Dermis microvascular lymphatic vessel endothelial cell (primary cell): ENCODE measurements at places on chromosomes 5 and 9.

DNA sequence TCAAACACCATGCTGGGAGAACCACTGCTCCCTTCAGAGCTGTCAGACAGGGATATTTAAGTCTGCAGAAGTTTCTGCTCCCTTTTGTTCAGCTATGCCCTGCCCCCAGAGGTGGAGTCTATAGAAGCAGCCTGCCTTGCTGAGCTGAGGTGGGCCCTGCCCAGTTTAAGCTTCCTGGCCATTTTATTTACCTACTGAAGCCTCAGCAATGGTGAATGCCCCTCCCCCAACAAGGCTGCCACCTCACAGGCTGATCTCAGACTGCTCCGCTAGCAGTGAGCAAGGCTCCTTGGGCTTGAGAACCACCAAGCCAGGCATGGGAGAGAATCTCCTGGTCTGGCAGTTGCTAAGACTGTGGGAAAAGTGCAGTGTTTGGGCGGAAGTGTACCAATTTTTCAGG lies 205.5 kb upstream of the PTGER4 start:
- DNase-seq: no peak

- DNase-seq: no peak
Observed at GRCh38 chr9:131692612-131693562, 47.0 kb downstream of the RAPGEF1 start.

DNA sequence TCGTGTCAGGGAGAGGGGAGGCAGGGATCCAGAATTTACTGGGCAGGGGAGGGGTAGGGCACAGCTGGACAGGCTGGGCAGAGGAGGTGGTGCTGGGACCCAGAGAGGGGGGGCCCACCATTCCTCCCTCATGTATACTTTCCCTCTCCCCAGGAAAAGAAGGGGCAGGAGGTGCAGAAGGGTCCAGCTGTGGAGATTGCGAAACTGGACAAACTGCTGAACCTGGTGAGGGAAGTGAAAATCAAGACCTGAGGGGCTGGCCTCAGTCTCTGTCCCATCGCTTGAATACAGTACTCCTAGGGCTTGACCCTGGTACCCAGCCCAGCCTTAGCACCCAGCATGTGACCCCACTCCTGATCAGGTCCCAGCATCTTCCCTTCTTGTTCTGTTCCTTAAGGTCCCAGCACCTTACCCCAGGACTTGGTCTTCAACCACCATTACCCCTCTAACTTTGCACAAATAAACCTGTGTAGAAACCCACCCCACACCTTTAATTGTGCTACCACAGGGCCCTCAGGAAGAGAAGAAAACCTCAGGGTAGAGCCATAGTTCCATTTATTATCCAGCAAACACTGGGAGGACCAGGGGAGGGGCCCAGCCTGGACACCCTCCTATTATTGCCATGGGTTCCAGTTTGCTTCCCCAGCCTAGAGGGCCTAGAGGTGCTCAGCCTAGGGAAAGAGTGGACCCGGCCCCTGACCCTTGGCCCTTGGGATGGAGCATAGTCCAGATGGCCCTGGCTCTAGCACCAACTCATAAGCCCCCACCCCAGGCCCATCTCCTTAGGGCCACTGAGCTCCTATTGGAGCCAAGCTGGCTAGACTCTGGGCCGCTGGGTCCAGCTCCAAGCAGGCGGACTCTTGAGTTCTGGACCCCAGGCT lies 2.0 kb downstream of the ENHO start:
- no peak for DNase-seq

- no peak for DNase-seq
Observed at GRCh38 chr5:29085142-29085541, 2046.8 kb upstream of the CDH9 start.

GRCh38 chr9:110555551-110556331 lies 23.8 kb downstream of the SVEP1 start:
- DNase-seq: peak; percentile 63

- DNase-seq: no peak
Observed at GRCh38 chr5:23411994-23412393, 95.4 kb upstream of the PRDM9 start.

DNA sequence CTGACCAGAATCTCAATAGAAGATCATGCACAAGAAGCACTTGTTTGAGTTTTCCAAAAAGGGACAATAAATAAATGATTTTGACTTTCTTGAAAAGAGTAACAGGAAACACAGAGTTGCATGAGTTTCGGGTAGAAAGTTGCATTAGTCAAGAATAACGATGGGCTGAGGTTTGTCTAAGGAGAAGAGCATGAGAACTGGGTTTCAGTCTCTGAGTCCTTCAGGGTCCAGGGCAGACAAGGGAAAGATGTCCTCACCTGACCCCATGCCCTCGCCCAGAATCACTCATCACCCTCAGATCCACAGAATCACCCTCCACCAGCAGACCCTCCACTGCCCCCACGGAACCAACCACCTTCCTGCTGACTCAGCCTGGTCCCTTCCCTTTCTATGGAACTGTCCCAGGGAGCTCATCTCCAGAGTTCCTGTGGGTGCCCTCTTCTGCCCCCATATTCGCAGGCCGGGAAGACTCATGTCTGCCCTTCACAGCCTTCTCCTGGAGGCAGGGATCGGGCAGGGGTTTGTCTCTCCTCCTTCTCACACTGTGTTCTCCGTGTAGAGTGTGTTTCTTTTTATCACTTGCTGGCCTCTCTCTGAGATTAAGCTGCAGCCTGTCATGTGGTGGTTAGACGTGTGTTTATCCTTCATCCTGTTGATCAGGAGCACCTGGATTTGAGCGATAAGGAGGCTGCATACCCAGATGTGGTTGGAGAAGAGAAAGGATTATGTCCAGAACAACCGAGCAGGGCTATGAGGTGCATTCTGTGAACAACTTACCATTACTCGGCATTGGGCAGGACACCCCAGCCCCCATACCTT lies 442.6 kb downstream of the MAT2B start:
- no peak for DNase-seq

DNA sequence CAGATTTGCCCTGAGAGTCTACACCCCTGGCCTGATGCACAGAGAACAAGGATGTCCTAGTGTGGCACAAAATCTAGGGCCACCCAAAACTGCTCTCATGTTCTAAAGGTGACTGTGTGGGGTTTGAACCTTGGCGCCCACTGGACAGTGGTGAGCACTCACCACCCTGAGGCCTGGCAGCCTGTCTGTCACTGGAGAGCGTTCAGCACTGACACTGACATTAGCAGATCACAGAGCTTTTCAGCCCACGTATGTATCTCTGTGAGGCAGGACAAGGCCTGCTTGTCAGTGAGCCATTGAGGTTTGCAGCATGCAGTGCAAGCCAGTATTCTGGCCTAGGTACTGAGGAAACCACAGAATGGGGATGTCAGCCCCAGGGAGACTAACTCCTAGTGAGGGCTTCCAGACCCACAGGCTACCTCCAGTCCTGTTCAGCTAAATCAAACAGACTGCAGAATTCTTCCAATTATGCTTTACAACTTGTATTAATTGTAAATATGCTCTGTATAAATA lies 38.9 kb upstream of the SLC2A8 start:
- DNase-seq: no peak

DNA sequence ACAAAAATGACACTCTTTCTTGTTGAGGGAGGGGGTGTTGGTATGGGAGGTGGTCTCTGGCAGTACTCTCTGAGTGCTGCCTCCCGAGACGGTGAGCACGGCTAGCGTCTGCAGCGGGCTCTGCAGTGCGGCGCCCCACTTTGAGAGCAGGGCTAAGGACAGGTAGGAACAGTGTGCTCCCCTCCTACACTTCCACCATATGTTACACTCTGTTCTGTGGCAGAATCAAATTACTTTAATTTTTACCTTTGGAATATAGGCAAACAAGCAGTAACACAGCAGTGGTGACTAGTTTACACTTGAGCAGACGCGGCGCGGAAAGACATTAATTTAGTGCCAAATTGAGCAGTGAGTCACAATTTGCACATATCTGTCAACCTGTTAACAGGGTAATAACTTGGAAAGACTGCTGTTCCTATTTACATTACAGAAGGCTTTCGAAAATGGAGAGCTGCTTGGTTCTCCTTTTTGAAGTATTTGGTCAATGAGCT lies 136.3 kb downstream of the MED27 start:
- DNase-seq: no peak

- no peak for DNase-seq
Observed at GRCh38 chr9:112541685-112542084, 55.1 kb downstream of the KIAA1958 start.

- DNase-seq: no peak
Observed at GRCh38 chr9:76591256-76591950, 132.4 kb downstream of the GCNT1 start.

DNA sequence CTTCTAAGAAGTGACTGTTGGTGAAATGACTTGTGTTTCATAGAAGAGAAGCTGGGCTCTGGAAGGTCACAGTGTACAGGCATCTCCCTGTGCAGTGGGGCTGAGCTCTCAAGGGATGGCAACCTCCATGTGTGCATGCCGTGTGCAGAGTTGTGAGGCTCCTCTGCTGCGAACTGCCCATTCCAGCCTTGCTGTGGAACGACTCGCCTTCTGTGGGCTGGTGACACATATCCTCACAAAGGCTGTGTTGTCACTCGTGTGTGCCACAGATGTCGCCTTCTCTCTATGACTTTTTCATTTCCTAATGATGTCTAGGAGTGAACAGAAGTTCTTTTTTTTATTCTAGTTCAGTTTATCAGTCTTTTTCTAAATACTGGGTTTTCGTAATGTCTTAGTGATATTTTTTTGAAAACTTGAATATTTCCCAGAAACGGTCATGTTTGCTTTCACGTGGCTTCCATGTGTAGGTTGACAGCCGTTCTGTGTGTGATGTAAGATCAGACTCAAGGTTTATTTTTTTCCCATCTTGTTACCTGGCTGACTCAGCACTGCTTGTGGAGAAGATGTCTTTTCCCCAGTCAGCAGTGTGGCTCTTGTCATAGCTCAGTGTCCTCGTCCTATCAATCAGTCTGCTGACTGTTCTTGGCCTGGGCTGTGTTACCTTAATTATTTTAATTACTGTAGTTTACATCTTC lies 57.3 kb upstream of the CACNA1B start:
- no peak for DNase-seq

- no peak for DNase-seq
Observed at GRCh38 chr5:2166979-2167377, 284.3 kb upstream of the IRX4 start.

DNA sequence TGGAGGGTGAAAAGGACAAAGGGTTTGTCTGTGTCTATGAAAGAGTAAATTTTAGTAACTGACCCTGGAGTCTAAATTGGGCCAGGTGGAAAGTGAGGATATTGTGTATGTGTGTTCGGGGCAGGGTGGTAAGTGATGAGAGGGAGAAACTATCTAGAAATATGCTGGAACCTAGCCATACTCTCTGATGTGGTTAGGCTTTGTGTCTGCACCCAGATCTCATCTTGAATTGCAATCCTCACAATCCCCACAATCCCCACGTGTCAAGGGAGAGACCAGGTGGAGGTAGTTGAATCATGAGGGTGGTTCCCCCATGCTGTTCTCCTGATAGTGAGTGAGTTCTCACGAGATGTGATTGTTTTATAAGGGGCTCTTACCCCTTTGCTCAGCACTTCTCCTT lies 60.6 kb downstream of the COMMD10 start:
- no peak for DNase-seq

DNA sequence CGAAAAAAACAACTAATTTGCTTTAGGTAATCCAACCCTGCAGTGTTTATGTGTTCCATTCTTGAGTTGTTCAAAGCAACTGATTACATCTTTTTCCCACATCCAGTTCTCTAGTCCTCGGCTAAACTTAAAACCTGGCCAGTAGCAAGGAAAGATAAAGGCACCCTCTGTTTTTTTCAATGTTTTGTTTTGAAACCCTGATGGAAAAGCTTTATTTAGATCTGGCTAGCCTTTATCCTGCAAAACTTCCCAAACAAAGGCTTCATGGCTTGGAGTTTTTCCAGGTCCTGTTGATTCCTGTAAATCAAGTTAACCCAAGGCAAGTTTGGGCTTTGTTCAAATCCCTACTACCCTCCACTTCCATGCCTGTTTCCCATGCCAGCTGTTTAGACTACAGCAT lies 105.1 kb downstream of the CEMIP2 start:
- peak; percentile 30 for DNase-seq

GRCh38 chr5:119360905-119361593 lies 5.2 kb downstream of the TNFAIP8 start:
- DNase-seq: no peak

DNA sequence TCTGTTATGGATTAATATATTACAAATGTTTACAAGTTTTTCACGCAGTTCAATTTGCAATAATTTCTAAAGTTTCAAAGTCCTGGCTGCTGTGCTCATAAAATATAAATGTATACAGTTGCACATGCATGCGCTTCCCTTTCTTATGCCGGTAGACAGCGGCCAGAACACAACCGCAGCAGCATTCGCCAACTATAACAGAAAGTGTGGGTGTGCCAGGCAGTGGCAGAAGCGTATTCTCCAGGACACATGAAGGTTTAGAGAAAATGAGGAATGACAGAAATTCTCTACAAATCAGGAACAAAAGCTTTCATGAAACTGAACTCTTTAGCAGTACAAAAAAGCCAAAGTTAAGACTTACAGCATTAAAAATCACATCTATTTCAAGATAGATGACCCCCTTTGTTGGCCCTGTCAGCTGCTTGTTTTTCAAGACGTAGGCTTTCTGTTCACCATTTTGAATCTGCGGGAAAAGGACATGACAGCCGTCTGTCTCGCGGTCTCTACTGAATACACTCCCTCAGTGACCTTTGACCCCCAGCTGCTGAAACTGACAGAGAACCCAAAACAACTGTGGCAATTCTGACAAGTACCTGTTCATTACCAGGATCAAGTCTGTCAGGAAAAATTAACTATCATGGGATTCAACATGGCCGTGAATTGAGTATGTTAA lies 252.2 kb downstream of the SLF1 start:
- no peak for DNase-seq

- DNase-seq: no peak
Observed at GRCh38 chr5:146796144-146796543, 82.4 kb downstream of the PPP2R2B start.

DNA sequence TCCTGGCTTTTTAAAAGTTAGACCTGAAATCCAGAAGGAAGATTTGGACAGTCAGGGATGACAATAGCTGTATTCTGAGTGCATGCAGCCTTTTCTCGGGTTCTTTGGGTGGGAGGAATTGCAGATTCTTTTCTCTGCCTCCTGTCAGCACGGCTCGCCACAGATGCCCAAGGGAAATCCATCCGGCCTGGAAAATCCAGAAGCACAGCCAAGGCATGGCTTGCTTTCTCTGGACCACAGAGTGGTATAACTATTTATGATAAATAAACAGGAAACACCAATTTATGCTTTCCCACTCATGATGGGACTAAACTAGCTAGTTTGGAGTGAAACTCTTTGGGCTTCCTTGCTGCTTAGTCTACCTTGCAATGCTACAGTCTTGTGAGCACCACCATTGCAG lies 59.1 kb downstream of the C9orf152 start:
- DNase-seq: no peak
